Inflammatory macrophage treated with lipopolysaccharide for 1 hour (primary cell): ENCODE measurements at places on chromosomes 12 and 14.

GRCh38 chr12:72681028-72681427 is 408.9 kb downstream of the TRHDE start:
- no peak for DNase-seq

- DNase-seq = no peak
Measured at GRCh38 chr14:95033031-95033430, 124.3 kb downstream of the DICER1 start.

GRCh38 chr14:71320734-71321573 is 413.7 kb downstream of the PCNX1 start:
- peak; percentile 56 for DNase-seq

DNA sequence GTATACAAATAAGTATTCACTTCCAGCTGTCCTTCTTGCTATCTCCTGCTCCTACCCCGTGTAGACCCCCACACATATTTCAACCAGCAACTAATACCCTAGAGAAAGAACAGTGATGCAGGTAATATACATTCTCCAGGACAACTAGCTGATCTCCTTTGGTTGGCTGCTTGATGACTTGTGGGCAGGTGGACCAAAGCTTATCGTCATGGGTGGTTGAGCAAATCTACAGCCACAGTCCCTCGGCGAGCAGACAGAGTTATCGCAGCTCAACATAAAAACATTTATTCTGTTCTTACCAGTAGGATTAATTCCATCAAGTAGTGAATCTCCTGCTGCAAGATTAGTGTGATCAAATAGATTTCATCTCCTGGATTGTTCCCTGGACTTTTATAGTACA is 314.3 kb downstream of the TMEM132D start:
- DNase-seq = no peak

DNA sequence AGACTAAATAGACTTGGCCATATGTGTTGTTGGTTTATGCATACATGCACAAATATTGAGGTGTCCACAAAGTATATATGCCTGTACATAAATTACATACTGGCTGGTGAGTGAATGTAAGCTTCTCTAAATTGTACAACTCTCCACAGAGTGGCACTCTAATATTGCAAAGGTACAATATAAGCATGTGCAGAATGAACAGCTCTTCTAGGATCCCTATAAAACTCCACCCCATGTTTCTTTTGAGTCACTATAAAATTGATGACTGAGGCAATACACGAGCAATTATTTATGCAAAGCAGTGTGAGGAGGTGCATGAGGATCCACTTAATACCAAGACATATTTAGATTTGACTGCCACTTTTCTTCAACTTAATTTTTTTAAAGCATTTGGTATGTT is 172.2 kb downstream of the NAV3 start:
- DNase-seq = no peak

DNA sequence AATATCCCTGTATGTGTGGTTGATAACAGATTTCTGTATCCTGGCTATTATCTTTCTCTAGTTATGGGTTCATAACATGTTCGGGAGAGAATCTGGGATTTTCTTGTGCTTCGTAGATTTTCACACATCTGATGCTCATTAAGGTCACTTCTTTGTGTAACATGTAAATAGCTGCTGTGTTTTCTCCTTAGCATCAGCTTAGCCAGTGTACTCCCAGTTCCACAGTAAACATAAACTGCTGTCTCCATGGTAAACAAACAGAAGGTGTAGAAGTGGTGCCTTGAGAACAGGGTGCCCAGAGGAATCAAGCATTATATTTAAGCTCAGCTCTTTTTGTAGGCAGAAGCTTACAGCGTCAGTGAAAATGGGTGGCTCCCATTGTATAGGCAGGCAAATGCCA is 88.0 kb downstream of the ANO6 start:
- DNase-seq = no peak

DNA sequence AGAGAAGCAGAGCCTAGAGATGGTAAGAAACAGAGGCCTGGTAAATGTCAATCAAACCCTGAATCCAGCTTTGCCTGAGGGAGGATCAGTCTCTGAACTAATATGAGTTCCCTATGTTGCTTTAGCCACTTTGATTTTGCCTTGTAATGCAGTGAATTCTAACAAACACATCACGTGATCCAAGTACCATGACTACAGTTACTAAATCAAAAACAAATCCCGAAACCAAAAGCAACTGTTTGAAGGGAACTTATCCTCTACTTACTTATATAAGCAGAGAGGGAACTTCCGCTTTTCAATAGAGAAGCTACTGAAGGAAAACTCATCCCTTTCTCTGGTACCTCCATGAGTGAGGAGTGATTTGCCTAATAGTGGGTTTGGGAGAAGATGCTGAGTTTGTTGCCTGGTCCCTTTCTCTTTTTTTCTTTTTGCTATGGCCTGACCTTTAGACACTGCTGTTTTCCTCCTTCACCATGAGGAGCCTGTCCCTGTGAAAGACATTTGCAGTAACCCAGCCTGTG is 7.7 kb upstream of the PPTC7 start:
- DNase-seq = peak; percentile 99

DNA sequence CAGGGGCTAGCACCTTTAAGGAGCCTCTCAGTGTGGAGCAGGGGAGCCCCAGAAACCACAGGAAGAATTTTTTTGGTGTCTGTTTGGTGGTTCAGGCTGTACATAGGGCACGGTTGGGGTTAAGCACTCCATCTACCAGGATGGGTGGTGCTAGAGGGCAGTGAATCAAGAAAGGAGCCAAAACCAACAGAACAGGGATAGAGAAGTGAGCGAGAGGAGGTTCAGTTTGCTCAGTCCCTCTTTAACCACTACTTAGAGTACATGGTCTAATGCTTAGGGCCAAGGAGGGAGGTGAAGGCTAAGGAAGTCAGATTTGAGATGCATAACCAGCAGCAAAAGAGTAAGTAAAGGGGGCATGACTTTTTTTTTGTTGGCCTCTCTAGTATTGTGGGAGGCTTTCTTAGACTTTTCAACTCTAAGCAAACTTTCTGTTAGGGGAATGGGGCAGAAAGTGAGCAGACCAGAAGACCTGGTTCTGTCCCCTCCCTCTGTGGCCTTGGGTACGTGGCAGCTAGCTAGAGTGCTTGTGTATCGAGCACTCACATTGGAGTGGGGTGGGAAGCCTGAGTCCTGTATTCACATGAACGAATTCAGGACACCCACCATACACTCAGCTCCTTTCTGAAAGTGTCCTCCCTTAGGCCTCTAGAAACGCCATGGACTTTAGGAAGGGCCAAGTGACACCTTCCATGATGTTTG is 6.6 kb upstream of the NPFF start:
- no peak for DNase-seq

DNA sequence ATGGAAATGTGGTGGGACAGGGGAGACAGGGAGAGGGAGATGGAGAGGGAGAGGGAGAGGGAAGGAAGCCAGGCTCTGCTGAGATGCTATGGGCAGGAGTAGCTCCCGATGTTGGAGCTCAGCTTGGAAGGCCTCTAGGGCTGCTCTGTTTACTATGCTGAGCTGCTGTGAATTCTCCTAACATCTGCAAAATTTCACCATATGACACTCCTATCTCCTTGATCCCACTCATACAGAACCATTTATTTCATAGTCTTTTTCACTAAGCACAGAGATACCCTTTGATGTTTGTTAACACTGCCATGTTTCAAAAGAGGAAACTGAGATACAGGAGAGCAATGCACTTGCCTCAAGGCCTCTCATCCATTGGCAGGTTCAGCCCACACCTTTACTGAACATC is 60.7 kb downstream of the C12orf75 start:
- no peak for DNase-seq

DNA sequence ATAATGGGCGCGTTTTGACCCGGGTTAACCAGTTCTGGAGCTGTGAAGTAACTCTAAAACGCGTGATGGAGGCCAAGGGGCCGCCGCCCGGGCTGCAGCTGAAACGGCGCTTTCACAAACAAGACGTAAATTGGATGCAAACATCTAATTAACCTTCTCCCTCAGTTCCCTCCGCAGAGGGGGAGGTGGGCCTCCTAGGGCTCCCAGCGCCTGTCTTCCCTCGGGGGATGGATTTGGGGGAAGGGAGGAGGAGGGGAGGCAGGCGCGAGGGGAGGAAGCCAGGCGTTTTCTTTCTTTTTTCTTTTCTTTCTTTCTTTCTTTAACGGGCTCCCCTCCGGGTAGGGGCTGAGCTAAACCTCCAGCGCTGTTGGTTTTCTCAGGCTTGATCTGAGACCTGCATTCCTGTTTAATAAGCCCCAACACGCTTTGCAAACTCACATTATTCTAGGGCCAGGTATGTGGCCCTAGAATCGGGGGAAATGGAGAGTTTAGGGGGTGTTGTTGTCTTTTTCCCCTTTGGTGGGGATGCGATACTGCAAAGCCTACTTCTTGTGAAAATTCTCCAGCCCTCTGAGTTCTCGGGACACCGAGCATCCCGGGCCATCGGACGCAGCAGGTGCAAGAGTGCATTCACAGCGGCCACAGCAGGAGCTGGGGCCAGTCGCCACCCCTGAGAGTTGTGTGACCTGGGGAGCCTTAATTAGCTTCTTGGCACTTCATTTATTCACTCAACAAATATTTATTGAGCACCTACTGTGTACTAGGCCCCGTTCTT is 43.6 kb upstream of the LHX5 start:
- no peak for DNase-seq

DNA sequence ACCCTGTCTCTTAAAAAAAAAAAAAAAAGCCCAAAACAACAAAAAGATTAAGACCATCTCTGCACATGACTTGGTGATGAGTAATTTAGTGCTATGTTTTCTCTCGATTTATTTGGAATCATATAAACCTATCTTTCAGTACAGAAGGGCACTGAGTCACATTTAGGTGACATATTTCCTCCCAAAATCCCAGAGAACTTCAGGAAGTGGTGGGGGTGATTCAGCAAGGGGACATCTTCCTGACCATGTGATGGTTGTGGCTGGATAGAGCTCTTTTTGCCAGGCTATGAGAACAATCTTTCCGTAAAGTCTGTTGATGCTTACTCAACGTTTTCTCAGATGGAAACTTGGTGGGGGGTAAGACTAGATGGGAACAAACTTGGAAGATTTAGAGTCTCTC is 50.0 kb downstream of the PPFIBP1 start:
- DNase-seq = no peak

GRCh38 chr12:52123487-52124186 is 44.1 kb downstream of the SMIM41 start:
- DNase-seq = no peak

DNA sequence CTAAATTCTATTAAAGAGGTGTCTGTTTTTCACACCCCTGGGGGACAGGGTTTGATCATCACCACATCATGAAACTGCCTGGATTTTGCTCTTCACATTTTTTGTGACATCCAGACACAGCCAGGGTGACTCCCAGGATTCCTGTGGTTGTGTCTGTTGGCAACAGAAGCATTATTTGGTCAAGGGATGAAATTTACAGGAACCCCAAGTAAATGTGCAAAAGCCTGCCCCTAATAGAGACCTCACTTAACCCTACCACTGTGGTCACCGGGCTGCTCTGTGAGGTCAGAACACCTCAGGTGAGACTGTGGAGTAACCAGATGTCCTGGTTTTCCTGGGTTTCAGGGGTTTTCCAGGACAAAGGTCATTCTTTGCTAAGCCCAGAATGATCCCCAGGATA is 103.8 kb downstream of the DAD1 start:
- DNase-seq = no peak

- DNase-seq = no peak
Measured at GRCh38 chr12:131166717-131167116, 213.0 kb downstream of the ADGRD1 start.

DNA sequence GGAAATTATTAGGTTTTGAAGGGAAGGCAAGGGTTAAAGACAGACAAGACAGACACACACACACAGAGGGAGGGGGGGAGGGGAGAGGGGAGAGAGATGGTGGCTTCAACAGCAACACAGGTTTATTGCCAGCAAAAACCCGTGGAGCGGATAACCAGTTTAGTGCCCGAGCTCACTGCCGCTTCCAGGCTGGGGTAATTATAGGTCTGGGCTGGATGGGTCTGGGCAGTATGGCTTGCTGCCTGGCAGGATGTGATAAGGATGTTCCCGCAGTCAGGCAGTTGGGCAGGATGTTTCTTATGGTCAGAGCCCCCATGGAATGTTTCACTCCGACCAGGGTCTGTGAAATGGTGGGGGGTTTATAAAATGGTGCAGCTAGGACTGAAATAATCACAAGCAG is 4.4 kb upstream of the TDRD9 start:
- DNase-seq = no peak

- DNase-seq = no peak
Measured at GRCh38 chr12:4448943-4449850, 3.6 kb upstream of the FGF6 start.

DNA sequence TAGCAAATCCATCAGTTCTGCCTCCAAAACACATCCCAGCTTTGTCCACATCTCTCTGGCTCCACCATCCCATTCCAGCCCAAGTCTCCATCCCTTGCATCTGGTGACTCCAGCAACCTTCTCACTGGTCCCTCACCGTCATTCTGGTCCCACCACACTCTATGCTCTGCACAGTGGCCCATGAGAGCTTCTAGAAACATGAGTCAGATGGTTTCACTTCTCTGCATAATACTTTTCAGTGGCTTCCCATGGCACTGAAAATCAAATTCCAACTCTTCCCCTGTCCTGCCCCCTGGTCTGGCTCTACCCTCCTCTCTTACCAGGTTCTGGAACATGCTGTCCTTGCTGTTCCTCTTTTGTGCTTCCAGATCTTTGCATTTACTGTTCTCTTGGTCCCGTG is 17.2 kb upstream of the C12orf76 start:
- no peak for DNase-seq
